ENCODE measurements at places on chromosomes 11 and 22.
A peak's percentile ranks its signal among the peaks of the same experiment; 100 is the strongest.

GRCh38 chr11:130840679-130841078 lies 75.6 kb downstream of the SNX19 start:
- no peak for DNase-seq

- no peak for DNase-seq
Measured at GRCh38 chr11:37849706-37850105, 1251.7 kb upstream of the RAG2 start.

DNA sequence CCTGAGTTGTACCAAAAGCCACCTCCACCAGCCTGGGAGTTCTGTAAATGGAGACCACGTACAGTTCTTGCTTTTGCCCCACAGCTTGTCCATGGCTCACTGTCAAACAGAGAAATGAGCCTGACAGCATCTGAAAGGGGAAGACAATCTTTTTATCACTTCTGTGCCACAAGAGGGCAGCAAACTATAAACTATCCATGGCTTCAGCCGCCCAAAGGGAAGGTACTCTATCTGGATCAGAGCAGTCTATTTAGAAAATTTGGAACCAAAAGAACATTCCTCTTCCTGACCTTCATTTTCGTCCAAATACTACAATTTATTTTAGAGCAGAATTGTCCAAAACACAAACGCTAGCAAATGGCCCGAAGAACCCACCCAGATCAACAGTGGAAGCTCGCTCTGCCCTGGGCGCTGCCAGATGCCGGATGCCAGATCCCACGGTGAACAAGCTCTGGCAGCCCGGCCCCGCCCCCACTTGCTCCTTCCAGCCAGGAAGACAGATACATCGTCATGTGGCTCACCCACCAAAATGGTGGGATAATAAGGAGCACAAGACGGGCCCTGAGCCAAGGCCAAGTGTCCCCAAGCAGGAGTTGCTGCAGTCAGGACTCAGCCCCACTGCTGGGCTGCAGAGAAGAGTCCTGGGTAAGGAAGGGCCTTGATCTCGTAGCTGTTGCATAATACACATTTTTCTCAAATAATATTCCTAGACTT lies 23.9 kb upstream of the SCGB1A1 start:
- DNase-seq: peak; percentile 84

GRCh38 chr22:35835267-35835997 lies 117.8 kb downstream of the APOL5 start:
- DNase-seq: no peak

DNA sequence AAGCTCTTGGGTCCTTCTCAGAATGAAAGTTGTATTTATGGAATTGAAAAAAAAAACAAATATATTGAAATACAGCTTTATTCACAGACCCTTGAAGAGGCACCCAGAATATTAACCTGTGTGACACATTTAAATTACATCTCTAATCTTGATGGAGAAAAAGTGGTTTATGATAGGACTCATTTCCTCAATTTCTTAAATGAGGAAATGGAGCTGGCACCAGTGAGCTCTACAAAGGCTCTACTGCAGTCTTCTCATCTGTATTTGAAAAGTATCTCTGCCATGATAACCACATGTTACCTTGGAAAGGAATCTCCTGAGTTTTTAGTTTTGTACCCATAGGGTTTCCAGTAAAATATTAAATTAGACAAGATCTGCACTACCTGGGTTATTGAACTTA lies 186.5 kb downstream of the HIPK3 start:
- no peak for DNase-seq

DNA sequence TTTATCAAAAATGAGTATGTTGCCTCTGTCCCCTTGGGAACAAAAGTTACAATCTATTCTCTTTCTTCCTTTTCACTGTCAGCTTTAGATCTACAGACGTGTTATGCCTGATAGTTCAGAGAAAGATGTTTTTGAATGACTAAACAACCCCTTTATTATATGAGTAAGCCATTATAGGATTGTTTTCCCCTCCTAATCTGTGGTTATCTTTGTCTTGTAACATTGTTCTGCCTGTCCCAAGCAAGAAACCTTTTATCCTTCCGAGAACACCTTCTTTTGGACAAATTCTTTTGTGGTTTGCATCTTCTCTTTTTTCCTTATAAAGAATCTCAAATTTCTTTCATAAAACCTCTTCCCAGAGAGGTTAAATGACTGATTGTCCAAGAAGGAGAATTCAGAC lies 208.4 kb downstream of the DDX10 start:
- DNase-seq: no peak

DNA sequence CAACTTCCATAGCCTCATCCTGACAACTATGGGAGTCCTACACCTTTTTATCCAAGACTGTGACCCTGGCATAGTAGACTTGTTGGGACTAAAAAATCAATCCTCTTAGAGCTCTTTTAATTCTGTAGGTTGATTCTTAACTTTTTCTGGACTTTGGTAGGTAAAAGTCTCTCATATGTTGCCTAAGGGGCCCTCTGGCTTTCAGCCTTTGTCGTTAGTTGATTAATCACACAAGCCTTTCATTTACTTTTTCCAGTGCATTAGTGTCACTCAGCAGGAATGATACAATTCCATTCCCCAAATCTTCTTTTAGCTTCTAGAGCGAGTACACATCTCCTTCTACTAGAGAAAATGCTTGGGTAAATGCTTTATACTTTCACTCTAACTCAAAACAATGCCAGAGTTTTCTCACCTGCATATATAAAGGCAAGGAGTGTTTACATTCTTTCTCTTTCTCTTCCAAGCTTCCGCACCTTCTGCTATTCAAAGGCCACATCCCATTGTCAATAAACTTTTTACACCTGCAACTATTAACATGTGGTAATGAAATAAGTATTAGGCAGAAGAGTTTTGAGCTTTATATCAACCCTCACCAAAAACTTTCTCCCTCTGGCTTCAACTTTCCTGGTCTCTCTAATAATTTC lies 516.6 kb downstream of the FAM181B start:
- no peak for DNase-seq

DNA sequence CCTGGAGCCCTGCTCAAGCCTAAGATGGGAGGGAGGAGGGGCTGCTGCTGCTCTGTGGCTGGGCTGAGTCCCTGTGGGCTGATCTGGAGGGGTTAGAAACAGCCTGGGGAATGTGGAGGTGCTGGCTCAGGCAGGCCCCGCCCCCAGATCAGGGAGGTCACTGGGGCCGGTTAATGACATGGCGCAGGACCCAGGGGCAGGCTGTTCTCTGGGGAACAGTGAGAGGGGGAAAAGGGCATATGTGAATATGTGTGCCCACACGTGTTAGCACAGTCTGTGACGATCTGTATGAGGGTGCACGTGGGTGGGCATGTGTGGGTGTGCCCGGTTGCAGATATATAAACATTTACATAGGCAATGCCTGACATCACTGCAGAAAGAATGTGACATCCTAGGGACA lies 143.5 kb downstream of the MIAT start:
- DNase-seq: no peak

DNA sequence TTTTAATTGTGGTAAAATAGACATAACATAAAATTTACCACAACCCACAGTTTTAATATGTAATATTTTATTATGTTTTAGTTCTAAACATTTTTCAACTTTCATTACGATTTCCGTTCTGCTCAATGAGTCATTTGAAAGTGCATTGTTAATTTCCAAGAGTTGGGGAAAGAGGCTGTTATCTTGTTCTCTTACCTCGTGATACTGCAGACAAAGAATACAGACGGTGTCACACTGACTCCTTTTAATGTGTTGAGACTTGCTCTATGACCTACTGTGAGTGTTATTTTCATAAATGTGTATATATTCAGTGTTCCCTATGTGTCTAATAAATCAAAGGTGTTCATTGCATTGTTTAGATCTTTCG lies 10.8 kb upstream of the RAC2 start:
- DNase-seq: no peak

DNA sequence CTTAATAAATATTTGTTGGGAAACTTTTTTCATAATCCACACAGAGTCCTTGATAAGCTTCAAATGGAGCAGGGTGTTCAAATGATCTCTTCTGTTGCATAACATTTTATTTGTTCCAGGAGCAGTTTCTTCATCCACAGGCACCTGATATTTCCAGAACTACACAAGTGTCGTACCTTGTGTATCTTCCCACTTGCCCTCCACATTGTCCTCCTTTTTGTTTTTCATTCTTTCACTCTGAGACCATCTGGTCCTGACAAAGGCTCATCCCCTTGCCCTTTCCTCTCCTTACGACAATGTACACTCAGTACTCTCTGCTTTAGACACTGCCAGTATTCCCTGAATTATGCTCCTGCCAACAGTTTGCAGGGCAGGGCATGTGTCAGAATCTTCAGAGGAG lies 5.2 kb upstream of the AMOTL1 start:
- DNase-seq: no peak

GRCh38 chr11:133347988-133348387 lies 184.3 kb downstream of the OPCML start:
- DNase-seq: no peak

DNA sequence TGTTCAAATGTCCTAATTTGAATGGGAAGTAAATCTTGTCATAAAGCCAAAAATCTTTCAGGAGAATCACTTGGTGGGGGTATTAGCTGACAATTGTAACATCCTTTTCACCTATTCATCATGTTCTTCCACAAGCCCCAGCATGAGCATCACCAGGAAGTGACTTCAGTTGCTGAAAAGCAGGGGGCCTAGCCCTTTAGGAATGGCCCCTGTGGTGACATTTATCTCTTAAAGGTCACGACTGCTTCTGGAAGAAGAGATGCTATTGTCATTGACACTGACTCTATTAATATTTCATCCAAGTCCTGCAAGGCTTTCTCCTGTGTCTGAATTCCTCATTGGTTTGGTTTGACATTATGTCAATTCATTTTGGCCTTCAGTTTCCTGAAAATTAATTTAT lies 92.6 kb downstream of the OR5AK2 start:
- no peak for DNase-seq

GRCh38 chr11:10600570-10601248 lies 32.2 kb upstream of the LYVE1 start:
- DNase-seq: no peak

- DNase-seq: no peak
Measured at GRCh38 chr11:5224538-5225479, 2.1 kb downstream of the HBB start.

DNA sequence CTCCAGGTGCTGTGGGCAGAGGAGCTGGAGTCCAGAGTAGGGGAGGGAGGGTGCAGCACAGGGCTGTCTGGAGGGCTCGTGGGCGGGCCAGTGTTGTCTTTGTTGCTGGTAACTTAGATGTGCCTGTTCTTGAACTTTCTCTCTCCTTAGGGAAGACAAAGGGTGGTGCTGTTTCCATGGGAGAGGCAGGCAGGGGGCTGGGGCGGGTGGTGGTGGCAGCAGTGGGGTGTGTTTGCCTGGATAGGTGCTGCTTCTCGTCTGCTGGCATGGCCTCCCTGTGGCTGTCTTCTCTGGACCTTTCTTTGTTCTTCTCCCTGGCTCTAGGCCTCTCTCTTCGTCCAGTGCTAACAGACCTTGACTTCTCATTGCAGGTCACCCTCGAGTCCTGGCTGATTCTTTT lies 8.5 kb downstream of the SIDT2 start:
- DNase-seq: no peak

- no peak for DNase-seq
Measured at GRCh38 chr11:102704841-102705240, 728 bp downstream of the MMP27 start.

GRCh38 chr11:25769287-25769686 lies 562.6 kb upstream of the ANO3 start:
- DNase-seq: no peak

- DNase-seq: no peak
Measured at GRCh38 chr11:21142007-21142406, 472.6 kb downstream of the NELL1 start.

- no peak for DNase-seq
Measured at GRCh38 chr11:65224930-65225278, 36.9 kb upstream of the POLA2 start.

- DNase-seq: no peak
Measured at GRCh38 chr22:27746918-27747317, 54.6 kb downstream of the MN1 start.

- no peak for DNase-seq
Measured at GRCh38 chr22:37508431-37508992, 10.7 kb downstream of the CARD10 start.

GRCh38 chr22:50015451-50016307 lies 3.1 kb upstream of the IL17REL start:
- no peak for DNase-seq

DNA sequence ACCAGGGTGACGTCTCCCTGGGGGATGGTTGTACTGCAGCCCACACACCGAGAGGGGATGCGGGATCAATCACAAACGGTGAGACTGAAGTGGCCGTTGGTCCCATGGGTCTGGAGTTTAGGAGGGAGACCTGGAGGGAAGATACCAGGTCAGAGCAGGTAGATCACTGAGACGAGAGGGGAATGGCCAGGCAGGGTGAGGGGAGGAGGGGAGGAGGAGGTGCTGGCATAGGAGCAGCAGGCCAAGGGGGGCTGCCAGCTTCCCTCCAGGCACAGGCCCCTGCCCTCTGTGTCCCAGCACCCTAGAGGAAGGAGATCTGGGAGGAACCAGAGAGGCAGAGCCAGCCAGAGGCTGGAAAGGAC lies 7.0 kb downstream of the MAPK8IP2 start:
- no peak for DNase-seq

- peak; percentile 45 for DNase-seq
Measured at GRCh38 chr11:10450462-10451425, 4.3 kb upstream of the AMPD3 start.

GRCh38 chr11:132631989-132632388 lies 900.3 kb downstream of the OPCML start:
- no peak for DNase-seq

GRCh38 chr11:112822478-112823274 lies 138.5 kb upstream of the NCAM1 start:
- no peak for DNase-seq

DNA sequence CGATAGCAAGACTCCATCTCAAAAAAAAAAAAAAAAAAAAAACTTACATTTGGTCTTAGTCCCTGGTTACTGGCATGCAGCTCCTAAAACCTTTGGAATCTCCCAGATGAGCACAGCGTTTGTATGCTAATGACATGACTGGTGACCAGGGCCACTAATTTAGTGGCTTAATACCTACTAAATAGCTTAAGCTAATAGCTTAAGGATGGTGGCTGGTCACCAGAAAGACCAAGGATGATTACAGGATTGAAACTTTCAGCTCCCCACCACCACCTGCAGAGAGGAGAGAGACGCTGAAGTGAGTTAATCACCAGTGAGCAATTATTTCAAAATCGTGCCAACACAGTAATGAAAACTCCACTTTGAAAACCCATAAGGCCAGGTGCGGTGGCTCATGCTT lies 37.1 kb downstream of the DENND5A start:
- DNase-seq: no peak

GRCh38 chr11:33670250-33671011 lies 30.2 kb downstream of the C11orf91 start:
- no peak for DNase-seq
